ENCODE measurements at places on chromosomes 11 and 22. TPM values are rescaled to one million over a fixed set of nuclear protein-coding genes. Genes with fewer than 3 reads are reported as not detected.

MPEG1 gene
- total RNA-seq, result not detected

HEPHL1 gene
- total RNA-seq, result 0.30 TPM

IGLL1 gene
- not detected for total RNA-seq

APOC3 gene
- not detected for total RNA-seq

OR10A2 gene
- not detected for total RNA-seq

F2 gene
- total RNA-seq, result not detected

Measured in smooth muscle cell of the coronary artery (primary cell).